ENCODE measurements at places on chromosomes 6 and 20.
A peak's percentile ranks its signal among the peaks of the same experiment; 100 is the strongest.

GRCh38 chr6:2760882-2761842 lies 4.0 kb upstream of the WRNIP1 start:
- ATAC-seq, result peak; percentile 25

- no peak for ATAC-seq
These were observed 3.2 kb upstream of the BTN2A2 start for GRCh38 chr6:26379740-26380139.

- no peak for ATAC-seq
These were observed 868 bp downstream of the MC3R start for GRCh38 chr20:56249244-56249955.

DNA sequence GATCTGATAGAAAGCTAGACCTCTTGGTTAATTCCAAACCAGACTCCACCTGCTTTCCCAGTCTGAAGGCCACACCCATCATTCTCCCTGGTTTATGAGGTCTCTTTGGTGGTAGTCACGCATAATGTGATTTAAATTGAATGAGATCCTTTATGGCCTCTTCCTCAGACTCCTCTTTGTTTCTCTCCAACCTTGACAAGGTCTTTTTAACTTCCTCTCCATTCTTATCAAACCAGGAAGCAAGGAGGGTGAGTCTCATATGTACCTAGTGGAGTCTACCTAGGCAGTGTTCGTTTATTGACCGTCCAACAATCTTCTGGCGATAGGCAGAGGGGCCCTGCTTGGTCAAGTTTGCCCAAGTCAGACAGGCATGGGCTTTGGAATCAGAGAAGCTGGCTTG lies 184.2 kb upstream of the LAMP5 start:
- no peak for ATAC-seq

GRCh38 chr20:37919389-37920040 lies 16.6 kb downstream of the VSTM2L start:
- no peak for ATAC-seq

DNA sequence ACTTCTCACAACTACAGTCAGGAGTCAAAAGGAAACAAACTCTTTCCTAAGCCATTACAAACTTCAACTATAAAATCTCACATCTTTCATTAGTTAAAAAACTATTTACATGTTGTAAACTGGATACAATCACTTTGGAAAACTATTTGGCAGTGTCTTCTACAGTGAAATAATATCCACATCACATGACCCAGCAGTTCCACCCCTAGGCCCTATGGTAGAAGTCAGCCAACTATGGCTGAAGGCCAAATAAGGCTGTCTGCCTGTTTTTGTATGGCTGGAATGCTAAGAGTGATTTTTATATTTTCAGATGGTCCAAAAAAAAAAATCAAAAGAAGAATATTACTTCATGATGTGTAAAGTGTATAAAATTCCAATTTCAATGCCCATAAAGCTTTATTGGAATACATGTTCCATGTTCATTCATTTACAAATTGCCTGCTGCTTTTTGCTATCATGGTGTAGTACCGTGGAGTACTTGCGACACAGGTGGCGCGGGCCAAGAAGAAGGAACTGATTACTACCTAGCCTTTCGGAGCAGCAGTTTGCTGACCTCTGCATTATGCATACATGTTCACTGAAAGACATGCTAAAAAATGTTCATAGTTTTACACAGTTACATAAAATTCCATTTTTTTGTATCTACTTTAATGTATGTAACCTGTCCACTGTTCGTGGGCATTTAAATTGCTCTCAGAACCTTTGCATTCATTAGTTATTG lies 129.0 kb downstream of the KIF16B start:
- no peak for ATAC-seq

DNA sequence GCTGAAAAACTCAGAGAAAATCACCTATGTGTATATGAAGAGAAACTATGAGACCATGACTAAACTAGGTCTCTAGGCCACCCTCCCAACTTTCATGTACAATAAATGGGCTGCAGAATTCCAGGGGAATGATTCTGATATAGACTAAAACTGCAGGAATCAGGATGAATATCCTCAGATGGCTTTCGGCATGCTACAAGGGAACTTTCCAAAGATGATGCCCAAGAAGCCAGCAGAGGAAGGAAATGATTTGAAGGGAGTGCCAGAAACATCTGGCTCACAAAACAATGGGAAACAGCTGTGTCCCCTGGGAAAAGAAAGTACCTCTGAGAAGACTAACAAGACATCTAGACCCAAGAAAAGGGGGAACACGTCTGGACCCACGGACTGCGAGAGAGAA lies 41.1 kb downstream of the PLN start:
- no peak for ATAC-seq

- ATAC-seq, result no peak
These were observed 27.6 kb upstream of the NFATC2 start for GRCh38 chr20:51569815-51570738.

GRCh38 chr20:11350126-11351005 lies 567.3 kb upstream of the BTBD3 start:
- ATAC-seq, result no peak

GRCh38 chr6:125931733-125932450 lies 24.7 kb upstream of the HINT3 start:
- peak; percentile 96 for ATAC-seq

DNA sequence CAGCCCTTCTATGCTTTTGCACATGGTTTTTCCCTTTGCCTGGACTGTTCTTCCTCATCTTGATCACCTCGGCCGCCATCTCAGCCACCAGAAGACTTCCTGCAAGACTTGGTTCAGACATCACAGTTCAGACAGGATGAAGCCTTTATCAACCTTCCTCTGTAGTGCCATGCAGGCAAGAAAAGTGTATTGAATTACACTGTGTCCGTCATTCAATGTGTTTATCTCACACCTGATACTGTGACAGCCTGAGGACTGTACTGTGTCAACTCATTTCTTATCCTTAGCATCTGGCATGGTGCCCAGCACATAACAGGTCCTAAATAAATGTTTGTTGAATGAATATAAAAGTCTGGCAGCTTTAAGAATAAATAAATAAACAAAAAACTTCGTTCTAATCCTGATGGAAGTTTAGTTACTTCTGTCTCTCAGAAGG lies 133.3 kb upstream of the MAN1A1 start:
- ATAC-seq, result no peak

- no peak for ATAC-seq
These were observed 89.2 kb downstream of the TXNDC5 start for GRCh38 chr6:7821426-7821825.

- no peak for ATAC-seq
These were observed 84.9 kb upstream of the NAA20 start for GRCh38 chr20:19932170-19932667.

- no peak for ATAC-seq
These were observed 158.7 kb downstream of the TMEM200A start for GRCh38 chr6:130524552-130524951.

GRCh38 chr6:21654361-21654760 lies 60.8 kb downstream of the SOX4 start:
- ATAC-seq, result no peak

DNA sequence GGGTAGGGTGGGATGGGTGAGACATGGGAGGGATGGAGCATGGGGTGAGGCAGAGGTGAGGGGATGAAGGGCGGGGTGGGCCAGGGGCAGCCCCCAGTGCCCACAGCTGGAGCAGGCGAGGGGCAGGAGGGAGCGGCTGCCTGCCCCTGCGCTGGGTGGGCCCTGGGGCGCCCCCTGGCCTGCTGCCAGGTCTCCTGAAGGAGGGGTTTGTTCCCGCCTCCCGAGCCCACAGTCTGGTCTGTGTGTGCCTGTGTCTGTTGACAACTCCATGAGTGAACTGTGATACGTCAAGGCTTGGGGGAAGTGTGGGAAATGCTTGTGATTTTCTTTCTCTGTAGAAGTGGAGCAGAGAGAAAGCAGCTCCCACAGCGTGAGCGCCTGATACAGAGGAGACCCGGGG lies 10.9 kb upstream of the MRGBP start:
- ATAC-seq, result no peak

- no peak for ATAC-seq
These were observed 375.7 kb downstream of the MMUT start for GRCh38 chr6:49087369-49087768.

DNA sequence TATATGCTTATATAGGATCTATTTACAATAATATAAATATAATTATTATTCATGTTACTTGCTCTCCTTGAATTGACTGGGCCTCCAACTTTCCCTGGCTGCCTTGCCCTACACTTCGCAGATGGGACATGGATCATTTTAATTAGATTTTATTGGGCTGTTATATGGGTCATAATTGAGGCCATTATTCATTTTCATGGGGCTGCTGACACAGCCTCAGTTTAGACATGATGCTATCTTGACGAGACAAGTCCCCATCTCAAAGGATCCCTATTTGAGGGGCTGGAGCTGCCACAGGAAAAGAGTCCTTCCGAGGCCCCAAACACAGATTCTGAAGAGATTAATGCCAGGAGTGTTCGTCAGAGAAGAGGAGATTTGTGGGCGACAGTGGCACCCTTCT lies 170.4 kb downstream of the DHX35 start:
- ATAC-seq, result no peak

- ATAC-seq, result no peak
These were observed 7.1 kb downstream of the PLEKHG1 start for GRCh38 chr6:150606647-150607328.

DNA sequence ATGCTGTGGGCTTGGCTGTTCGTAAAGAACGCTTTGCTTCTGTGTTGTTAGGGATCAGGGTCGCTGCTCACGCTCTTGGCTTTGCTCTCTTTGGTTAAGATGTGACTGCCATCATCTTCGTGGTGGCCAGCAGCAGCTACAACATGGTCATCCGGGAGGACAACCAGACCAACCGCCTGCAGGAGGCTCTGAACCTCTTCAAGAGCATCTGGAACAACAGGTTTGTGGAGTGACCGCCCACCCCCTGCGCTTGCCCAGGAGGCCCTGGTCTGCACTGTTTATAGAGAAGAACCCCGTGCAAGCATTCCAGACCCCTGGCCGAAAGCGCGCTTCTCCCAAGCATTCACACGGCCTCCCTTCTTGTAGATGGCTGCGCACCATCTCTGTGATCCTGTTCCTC lies 57.1 kb downstream of the GNAS start:
- ATAC-seq, result no peak

DNA sequence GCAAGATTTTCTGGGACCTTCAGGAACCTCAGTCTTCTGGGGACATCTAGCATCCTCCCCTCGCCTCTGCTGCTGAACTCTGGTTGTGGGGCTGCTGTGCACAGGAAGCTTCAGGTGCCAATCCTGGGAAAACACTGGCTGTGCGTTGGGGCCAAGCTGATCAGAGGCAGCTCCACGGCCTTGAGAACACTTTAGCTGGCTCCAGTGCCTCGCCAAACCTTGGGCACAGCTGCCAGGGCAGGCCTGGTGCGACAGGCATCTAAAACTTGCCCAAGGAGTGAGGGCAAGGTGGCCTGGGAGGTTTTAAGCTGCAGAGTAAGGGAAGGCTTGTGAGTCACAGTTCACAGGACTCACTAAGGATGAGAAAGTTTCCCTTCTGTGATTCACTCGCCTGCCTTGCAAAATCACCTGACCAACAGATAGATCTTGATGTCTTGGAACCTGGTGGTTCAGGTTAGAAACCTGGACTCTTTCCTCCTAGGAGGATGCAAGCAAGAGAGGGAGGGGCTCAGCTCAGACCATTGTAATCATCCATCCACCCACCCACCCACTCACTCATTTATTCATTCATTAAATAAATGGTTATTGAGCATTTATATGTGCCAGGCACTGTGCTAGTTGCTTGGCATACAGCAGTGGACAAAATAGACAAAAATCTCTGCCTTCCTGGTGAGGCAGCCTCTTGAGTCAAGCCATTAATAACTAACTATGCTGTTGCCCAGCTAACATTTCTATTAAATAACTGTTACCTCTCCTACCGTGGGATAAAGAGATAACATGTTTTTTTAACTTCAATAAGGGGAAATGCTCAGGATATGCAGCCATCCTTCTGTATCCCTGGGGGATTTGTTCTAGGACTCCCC lies 2.5 kb upstream of the SPATS1 start:
- peak; percentile 87 for ATAC-seq

GRCh38 chr6:119240257-119241110 lies 109.1 kb downstream of the MAN1A1 start:
- no peak for ATAC-seq

DNA sequence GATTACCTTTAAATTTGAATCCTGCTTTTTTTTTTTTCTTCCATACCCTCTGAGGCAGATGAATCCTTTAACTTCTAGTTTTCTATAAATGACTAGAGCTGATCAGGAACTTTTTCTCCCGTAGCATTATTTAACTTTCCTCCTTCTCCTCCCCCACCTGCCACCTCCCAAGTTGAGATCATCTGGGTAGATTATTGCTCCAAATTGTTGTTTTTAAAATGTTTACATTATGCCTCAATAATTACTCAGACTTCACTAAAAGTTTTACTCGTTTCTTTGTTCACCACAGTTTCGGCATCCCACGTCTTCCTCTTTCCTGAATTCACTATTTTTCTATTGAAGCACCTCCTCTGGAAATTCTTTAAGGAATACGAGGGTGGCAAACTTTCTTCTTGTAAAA lies 16.6 kb upstream of the SCUBE3 start:
- ATAC-seq, result no peak

DNA sequence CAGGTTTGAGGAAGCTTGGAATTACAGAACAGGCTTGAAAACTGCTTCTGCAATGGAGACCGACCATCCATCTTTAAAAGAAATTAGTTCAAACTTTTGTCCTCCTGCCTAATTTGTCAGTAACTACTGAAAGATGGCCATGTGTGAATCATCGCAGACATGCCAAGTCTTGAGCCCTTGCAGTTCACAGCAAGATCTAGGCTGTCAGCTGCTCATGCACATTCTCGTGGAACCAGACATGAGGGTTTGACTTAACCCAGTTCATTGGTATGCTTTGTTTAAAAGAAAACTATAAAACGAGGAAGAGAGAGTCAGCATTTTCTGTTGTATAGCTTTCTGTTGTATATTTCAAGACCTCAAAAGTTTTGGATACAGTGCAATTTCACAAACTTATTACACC lies 74.0 kb upstream of the SAMD5 start:
- ATAC-seq, result no peak

GRCh38 chr6:81634155-81634880 lies 118.2 kb downstream of the TENT5A start:
- ATAC-seq, result no peak

DNA sequence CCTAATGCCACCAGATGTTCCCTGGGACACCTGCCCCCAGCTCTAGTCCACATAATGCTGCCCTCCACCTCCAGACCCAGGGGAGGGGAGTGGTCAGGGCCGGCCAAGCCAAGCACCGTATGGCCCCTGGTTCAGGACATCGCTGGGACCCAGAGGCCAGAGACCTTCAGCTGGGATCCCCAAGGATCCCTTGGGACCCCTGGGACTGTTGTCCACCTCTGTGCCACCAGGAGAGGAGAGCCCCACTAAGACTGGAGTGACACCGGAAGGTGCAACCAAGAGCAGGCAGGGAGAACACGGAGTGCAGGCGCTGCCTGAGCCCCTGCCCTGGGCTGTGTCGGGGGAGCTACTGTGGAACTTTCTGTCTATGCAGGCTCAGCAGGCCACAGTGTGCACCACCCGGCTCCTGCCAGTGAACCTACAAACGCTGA lies 43.6 kb downstream of the CTCFL start:
- no peak for ATAC-seq

GRCh38 chr6:3228046-3228671 lies 706 bp upstream of the TUBB2B start:
- ATAC-seq, result no peak

DNA sequence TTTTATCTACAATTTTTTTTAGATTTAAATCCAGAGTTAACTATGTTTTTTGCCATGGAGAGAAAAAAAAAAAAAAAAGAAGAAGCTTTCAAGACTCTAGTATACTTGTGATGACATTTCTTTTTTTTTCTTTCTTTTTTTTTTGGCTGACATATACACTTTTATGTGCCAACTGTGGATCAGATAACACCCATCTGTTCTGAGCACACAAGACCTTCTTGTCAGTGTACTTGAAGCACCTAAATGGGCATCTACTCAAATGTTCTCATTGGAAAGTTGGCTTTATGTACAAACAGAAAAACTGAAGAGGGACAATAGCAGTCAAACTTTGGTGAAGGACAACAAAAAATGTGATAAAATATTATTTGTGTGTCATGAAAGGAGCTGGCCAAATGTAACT lies 904.5 kb downstream of the GRIK2 start:
- no peak for ATAC-seq

Data from activated T-helper 17 cell treated with anti-CD3 and anti-CD28 coated beads, Interleukin-2, amount 50 U/mL, for 72 hours (primary cell).